ENCODE measurements at places on chromosomes 6 and 20.

- DNase-seq, result no peak
These were observed 31.6 kb upstream of the NEDD9 start for GRCh38 chr6:11264100-11264499.

DNA sequence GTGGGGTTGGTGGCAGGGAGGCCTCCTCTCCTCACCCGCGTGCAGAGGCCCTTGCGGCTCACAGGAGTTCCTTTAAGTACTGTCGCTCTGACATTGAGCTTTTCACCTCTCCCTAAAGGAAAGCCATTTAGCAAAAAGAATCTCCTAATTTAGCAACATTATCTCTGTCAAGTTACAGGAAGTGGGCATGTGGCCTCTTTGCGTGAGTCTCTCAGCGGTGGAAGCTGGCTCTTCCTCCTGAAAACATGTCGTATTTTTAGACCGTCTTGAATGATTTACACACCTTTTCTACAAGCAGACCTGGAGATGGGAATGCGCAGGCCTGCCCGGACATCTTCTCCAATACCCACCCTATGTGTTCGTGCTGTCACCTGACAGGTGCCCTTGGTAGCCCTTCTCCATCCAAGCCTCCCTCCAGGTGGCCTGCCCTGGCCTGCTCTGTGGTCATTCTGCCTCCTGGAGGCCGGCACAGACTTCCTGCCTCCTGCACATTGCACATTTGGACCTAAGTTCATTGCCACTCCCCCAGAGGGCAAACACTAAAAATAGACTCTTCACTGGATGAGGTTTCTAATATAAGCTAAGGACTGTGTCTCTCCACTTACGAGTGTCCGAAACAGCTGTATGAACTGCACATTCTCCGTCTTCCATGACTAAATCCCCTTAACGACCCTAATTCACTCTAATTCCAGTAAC is 18.5 kb upstream of the PHACTR3 start:
- no peak for DNase-seq

- DNase-seq, result no peak
These were observed at the start of gene FERMT1 for GRCh38 chr20:6122873-6123648. Gene FERMT1 (minus strand): TSS chr20:6123030. CDS start chr20:6119554, 3,476 bp downstream.

GRCh38 chr20:63941282-63942081 is 14.7 kb downstream of the UCKL1 start:
- DNase-seq, result no peak

GRCh38 chr6:30615219-30615957 is 1.7 kb downstream of the PPP1R10 start:
- DNase-seq, result no peak

- DNase-seq, result no peak
These were observed 190.9 kb downstream of the MAFB start for GRCh38 chr20:40497899-40498691.

GRCh38 chr6:1719922-1720321 is 110.2 kb downstream of the FOXC1 start:
- DNase-seq, result no peak

DNA sequence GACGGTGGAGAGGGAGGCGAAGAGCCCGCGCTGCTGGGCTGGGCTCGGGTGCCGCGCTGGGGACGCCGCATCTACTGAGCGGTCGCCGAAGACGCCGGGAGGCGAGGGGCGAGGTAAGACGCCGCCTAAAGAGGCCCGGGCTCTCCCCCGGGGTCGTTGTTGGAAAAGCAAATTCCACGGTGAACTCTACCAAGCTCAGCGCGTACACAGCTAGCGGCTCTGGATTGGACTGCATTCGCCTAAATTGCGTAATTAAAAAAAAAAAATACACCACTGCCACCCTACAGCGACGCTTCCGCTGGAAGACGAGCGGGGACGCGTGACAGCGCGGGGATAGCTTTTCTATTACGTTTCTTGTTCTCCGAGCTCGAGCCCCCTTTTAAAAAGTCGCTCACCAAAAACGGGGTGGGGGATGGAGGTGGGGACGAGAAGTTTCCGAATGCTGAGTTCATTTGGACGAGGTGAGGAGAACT is 92.0 kb upstream of the PRDM1 start:
- DNase-seq, result no peak

GRCh38 chr6:56445818-56446217 is 196.9 kb downstream of the DST start:
- DNase-seq, result no peak

GRCh38 chr20:31969991-31970390 is 2.0 kb downstream of the XKR7 start:
- no peak for DNase-seq

GRCh38 chr6:122701666-122702065 is 77.8 kb upstream of the FABP7 start:
- no peak for DNase-seq

DNA sequence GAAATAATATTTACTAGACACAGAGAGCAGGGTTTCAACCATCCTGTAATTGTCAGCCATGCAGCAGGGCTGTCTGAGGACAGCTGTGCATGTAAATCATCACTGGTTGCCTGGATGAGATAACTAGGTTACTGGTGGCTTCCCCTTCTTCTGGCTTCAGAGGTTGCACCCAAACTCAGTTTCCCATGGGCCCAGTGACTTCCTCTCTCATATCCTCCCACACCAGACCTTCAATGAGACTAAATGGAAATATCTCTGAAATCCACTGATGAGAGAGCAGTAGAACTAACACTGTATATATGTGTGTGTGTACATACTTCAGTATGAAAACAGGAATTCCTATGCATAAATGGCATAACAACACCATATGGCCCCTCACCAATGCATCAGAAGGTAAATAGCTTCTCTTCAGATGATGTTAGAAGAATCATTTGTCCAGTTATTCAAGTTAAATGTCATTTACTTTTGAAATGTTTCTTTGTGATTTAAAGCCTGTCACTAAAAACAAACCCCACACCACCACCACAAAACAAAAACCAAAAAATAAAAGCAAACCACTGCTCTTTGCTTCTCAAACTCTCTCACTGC is 51.0 kb upstream of the IL20RA start:
- DNase-seq, result no peak

- DNase-seq, result no peak
These were observed 13.2 kb upstream of the SALL4 start for GRCh38 chr20:51815383-51816076.

GRCh38 chr20:16821211-16822089 is 73.3 kb downstream of the OTOR start:
- no peak for DNase-seq

GRCh38 chr6:143691900-143692636 is 14.3 kb downstream of the PHACTR2 start:
- no peak for DNase-seq

DNA sequence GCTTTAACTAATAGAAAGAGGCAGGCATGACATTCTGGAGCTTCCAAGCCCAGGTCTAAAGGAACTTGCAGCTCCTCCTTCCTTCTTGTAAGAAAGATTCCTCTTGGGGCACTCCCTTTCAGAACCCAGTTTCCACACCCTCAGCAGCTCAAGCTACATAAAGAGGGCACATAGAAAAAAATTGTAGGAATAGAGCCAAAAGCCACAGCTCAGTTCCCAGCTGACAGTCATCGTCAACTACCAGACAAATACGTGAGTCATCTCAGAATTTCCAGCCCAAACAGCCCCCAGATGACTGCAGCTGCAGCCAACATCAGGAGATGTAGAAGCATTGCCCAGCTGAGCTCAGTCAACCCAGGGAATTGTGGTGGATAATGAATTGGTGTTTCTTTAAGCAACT is 349.8 kb upstream of the ARID1B start:
- no peak for DNase-seq

- DNase-seq, result no peak
These were observed 677.2 kb upstream of the SLC35B3 start for GRCh38 chr6:9112544-9112943.

DNA sequence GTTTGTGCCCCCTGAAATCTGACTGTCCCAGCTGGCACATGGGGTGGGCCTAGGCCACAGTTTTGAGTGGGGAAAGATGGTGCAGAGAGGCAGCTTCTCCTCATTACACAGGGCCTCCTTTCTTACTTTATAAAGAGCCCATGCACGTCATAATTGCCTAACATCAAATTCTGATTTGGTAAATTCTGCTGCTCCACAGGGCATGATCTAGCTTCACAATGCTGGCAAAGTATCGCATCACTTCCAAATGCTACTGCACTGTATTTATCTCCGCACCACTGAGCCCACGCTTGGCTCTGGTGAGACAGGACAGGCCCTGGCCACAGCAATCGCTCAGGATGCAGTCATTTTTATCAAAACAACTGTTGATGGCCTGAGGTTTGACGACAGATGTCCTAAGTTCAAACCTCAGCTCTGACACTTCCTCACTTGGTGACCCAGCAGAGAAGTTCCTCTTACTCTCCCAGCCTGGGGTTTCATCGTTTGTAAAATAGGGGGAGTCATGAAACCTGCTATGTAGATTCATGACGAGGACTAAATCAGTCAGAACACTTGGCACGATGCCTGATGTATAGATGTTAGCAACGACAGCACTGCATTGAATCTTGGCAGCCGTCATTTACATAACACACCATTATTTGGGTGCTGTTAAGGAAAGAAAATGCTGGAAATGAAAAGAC is 187.9 kb downstream of the TTLL2 start:
- no peak for DNase-seq

DNA sequence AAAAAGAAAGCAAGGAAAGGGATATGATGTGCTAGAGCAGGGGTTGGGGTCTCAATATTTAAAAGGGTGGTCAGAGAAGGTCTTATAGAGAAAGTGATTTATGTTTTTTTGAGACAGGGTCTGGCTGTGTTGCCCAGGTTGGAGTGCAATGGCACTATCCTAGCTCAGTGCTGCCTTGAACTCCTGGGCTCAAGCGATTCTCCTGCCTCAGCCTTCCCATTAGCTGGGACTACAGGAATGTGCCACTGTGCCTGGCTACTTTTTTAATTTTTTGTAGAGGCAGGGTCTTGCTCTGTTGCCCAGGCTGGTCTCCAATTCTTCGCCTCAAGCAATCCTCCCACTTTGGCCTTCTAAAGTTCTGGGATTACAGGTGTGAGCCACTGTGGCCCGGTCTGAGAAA is 433.3 kb downstream of the CDC5L start:
- no peak for DNase-seq

DNA sequence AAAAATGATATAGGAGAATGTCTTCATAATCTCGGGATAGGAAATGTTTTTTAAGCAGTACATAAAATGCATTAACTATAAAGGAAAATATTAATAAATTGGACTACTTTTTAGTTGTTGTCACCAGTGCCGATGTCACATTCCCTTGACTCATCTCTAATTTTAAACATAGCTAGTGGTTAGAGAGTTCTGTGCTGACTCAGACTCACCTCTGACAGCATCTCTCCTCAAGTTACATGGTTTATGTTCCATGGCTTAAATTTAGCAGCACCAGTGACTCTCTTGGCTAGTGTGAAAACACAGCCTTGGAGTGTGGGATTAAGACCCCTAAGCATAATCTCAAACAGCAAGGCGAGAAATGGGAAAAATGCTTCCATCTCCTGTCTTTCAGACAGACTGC is 311.8 kb upstream of the MMS22L start:
- no peak for DNase-seq

GRCh38 chr6:11035616-11036350 is 8.3 kb downstream of the ELOVL2 start:
- DNase-seq, result no peak

GRCh38 chr6:170276369-170277057 is 14.4 kb downstream of the DLL1 start:
- no peak for DNase-seq

DNA sequence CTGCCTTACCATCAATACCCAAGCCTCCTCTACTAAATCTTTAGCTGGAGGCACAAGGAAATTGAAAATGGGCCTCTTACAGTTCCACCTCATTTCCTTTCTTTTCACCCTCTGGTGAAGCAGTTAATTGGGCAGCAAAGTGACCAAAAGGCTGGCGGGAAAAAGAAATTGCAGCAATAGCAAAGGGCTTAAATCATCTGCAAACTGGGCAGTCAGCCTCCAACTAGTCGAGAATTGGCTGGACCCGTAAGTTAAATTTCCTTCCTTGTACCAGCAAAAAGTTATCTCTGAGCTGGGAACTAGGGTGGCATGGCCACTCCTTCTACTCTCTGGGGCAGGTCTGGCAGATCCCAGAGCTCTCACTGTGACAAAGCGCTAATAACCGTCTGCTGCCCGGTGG is 33.5 kb downstream of the GHRH start:
- no peak for DNase-seq

DNA sequence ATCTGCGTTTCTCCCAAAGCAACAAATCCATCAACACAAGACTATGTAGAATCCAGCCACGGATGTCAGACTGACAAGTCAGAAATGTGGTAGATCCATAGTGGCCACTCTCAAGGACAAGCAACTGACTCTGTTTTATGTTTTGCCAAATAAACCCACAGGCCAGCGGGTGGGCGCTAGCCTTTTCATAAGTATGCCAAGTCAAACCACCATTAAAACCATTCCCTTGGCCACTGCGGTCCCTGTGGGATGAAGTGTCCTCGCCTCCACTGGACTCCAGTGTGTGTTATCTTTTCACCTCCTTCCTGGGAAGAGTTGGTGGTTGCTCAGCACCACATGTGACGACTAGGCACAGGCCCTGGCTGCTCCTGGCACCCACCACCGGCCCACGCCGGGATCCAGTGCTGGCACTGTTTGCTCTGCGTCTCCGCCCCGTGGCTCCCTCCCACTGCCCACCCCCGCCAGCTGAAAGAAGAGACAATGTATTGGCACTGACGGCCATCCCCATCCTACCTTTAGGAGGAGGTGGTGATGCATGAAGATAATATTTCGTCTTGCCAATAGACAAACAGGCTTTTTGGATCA is 103.4 kb downstream of the FOXC1 start:
- no peak for DNase-seq

DNA sequence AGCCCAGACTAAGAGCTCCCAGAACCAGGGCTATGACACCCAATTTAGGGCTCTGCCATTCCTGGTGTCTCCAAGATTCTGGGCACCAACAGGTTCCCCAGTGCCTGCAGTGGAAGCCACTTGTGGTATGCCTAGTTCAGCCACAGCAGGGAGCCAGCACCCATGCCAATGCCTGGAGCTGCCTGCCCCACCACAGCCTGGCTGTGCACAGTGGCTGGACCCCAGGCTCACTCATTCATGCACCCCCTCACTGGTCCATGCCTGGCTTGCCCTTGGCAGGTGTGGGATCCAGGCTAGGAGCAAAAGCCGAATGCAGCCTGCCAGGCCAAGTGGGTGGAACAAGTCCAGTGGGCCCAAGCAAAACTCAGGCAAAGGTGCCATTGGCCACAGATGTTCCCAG is 91.9 kb downstream of the MKKS start:
- no peak for DNase-seq

DNA sequence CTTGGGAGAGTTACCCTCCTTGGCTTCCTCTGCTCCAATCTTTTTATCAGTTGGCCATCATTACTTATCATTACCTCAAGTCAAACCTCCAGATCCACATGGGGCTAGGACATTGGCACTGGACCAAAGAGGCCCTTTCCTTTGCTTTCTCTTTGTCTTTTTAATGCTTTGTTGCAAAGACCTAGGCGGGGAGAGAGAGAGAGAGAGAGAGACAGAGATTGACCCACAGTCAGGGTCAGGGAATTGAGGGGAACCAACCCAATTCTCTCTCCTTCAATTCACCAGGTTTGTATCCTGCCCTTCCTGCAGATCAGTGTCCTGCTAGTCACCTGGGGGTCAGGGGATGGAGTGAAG is 3.5 kb upstream of the VEGFA start:
- DNase-seq, result no peak
